ENCODE measurements at places on chromosomes 13 and 19. TPM values are rescaled to one million over a fixed set of nuclear protein-coding genes. Genes with fewer than 3 reads are reported as not detected.

Gene SIGLEC8
- total RNA-seq = not detected

GRCh38 chr13:53198017-53198416 is 169.4 kb downstream of the OLFM4 start:
- DNase-seq = no peak

GRCh38 chr19:46211201-46211881 is 18.2 kb upstream of the IGFL1 start:
- DNase-seq = no peak

GRCh38 chr19:38135150-38135998 is 88.6 kb downstream of the DPF1 start:
- no peak for DNase-seq

Gene SLC7A9
- total RNA-seq = 0.52 TPM
